ENCODE measurements at places on chromosomes 16 and 17. TPM values are rescaled to one million over a fixed set of nuclear protein-coding genes. Genes with fewer than 3 reads are reported as not detected.

KCNJ18 gene
- polyA plus RNA-seq = not detected

CCL7 gene
- 0.36 TPM for polyA plus RNA-seq

TM4SF5 gene
- polyA plus RNA-seq = not detected

PRSS27 gene
- 0.25 TPM for polyA plus RNA-seq

CA7 gene
- polyA plus RNA-seq = not detected

MT1M gene
- polyA plus RNA-seq = 7.4 TPM

MRPL38 gene
- polyA plus RNA-seq = 111 TPM

PPP1R1B gene
- 2.5 TPM for polyA plus RNA-seq

FBXW10 gene
- 0.04 TPM for polyA plus RNA-seq

VTN gene
- polyA plus RNA-seq = 29.5 TPM

KRTAP9-4 gene
- not detected for polyA plus RNA-seq

CCL16 gene
- not detected for polyA plus RNA-seq

TCAP gene
- 5,784 TPM for polyA plus RNA-seq

NLRP1 gene
- 12.8 TPM for polyA plus RNA-seq

CCT6B gene
- polyA plus RNA-seq = 0.88 TPM

KRTAP9-8 gene
- not detected for polyA plus RNA-seq

TEKT5 gene
- polyA plus RNA-seq = not detected

Data from heart left ventricle (tissue), 16 donors.